ENCODE measurements at places on chromosomes 11 and 22.
A peak's percentile ranks its signal among the peaks of the same experiment; 100 is the strongest.

DNA sequence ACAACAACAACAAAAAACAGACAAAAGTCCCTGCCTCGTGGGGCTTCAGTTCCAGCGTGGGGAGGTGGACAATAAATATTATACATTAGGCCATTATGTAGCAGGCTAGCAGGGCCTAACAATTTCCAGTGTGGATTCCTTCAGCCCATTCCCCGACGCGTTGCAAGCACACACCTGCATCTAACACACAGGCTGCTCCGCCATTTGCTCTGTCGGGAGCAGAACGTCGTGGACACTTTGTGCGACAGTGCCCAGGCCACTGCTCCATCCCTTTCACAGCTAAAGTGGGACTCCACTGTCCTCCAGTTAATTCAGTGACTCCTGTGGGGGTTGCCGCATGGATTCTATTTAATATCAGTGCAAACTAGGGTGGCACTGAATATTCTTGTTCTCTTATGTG lies 10.9 kb upstream of the FGF3 start:
- DNase-seq = no peak

DNA sequence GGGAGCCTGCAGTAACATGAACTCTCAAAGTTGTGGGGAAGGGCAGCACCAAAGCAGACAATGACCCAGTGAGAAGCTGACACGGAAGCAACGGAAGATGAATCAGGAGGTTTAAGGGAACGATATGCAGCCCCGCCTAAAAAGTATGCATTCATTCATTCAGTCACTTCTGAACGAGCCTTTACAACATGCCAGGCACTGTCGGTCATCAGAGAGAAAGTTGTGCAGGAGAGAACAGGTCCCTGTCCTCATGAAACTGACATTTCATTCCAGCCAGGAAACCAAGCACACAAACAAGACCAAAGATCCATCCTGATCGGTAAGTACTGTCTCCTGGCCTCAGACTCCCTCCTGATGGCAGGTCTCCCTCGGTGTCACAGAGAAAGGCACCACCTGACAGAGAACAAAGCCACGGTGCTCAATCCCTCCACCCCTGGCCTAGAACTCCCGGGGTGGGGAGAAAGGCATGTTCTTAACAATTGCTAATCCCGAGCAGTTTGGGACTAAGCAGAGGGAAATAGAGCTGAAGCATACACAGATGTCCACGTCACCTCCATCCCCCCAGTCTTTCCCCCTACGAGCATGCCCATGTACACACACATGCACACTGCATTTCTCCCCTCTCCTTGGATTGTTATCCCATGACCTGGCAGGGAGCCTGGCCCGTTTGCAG lies 49.3 kb downstream of the LRFN4 start:
- no peak for DNase-seq

DNA sequence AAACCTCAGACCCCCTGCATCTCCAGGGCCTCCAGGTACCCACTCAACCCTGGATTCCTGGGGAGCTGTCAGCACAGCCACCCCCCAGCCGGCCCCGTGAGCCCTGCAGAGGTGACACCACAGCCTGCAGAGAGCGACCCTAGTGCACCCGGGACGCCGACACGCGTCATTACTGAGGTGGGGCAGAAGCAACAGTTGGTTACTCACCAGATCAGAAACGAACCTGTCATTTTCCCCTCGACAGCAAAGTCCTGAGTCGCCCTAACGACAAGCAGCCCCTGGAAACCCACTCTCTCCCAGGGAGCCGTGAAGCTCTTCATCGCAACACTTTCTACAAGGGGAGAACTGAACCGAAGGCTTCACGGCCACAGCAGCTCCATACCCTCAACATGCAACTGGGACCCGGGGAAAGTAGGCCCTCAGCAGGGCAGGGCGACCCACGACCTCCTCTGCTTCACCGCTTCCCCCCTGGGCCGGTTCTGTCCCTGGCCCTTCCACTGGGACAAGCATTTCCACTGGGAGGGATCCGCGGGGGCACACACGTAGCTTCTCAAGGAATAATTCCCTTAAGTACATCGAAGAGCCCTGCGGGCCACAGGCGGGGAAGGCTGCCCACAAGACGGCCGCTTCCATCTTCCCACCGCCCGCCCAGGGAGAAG lies 1.6 kb downstream of the BRD1 start:
- no peak for DNase-seq

DNA sequence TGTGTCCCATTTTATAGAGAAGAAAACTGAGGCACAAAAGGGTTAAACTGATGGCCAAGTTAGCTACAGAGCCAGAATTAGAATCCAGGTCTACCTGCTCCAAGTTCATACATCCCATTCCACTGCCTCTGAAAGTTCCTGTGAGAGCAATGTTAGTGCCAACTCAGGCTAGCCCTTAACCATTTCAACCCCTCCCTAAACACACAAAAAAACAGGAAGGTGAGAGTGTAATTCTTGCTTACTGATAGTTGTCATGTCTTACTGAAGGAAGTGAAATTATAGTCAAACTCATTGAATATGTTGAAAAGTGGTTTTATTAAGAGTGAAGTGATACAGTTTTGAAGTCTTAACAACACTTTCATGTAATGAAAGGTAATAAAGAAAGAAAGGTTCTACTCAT lies 2.9 kb upstream of the E2F8 start:
- no peak for DNase-seq

GRCh38 chr11:121890377-121890776 lies 225.6 kb downstream of the BLID start:
- no peak for DNase-seq

GRCh38 chr11:69335781-69336405 lies 41.9 kb downstream of the MYEOV start:
- no peak for DNase-seq

DNA sequence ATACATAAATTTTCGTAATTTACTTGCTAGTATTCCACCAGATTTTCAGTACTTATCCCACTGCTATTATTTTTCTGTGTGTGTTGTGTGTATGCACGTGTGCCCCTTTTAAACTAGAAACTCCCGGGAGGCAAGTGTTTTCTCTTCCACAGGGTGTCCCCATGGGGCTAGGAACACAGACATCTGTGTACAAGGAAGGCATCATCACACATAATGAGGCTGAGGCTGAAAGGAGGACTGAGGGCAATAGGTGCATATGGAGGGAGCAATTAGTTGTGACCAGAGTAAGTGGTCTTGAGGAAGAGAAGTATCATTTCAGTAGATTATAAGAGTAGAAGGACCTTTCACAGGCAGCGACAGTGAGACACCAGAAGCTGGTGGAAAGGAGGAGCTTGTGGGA lies 2.1 kb upstream of the DPAGT1 start:
- DNase-seq = no peak

- DNase-seq = no peak
These were observed 21.3 kb downstream of the STX3 start for GRCh38 chr11:59776210-59777066.

- peak; percentile 43 for DNase-seq
These were observed 707 bp upstream of the FTH1 start for GRCh38 chr11:61967924-61968757.

GRCh38 chr11:131766637-131767036 lies 396.2 kb downstream of the NTM start:
- no peak for DNase-seq

GRCh38 chr22:50087646-50088045 lies 2.2 kb upstream of the MOV10L1 start:
- DNase-seq = no peak

- DNase-seq = no peak
These were observed 43.0 kb upstream of the NTM start for GRCh38 chr11:131327421-131327820.

DNA sequence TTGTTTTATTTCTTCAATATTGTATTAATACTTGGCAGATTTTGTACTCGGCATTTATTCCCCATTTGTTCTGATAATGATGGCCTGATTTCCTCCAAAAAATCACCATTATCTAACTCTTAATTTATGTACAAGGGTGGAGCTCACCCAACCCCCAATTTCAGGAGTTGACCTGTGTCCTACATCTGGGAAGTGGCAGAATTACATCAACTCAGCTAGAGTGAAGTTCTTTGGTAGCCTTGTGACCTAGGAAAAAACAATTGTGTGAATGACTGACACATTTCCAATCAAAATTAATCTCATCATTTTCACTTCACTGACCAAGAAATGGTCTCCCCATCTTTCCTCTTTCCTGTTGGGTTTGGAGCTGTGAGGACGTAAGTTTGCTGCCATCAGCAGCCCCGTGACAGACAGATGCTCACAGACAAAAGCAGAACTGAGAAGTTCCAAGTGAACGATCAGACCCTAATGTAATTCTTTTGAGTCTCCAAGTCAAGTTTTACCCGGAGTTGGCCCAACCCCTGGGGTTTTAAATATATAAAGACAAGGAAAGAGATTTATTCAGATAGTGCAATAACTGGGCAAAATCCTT lies 16.6 kb upstream of the MS4A6E start:
- no peak for DNase-seq

GRCh38 chr11:32918427-32918826 lies 25.8 kb downstream of the QSER1 start:
- DNase-seq = no peak

- DNase-seq = no peak
These were observed 68.5 kb upstream of the OPCML start for GRCh38 chr11:133600786-133601185.

GRCh38 chr11:20360650-20361049 lies 2.9 kb upstream of the HTATIP2 start:
- DNase-seq = no peak

- no peak for DNase-seq
These were observed 108.9 kb downstream of the GALNT18 start for GRCh38 chr11:11512929-11513328.

- DNase-seq = no peak
These were observed 99.1 kb downstream of the XRRA1 start for GRCh38 chr11:74849525-74850391.

GRCh38 chr11:97223647-97224046 lies 833.8 kb downstream of the JRKL start:
- no peak for DNase-seq

All from COR-L47 (cell line).